ENCODE measurements at places on chromosomes 1 and 21. TPM values are rescaled to one million over a fixed set of nuclear protein-coding genes. Genes with fewer than 3 reads are reported as not detected.
A peak's percentile ranks its signal among the peaks of the same experiment; 100 is the strongest.

DNA sequence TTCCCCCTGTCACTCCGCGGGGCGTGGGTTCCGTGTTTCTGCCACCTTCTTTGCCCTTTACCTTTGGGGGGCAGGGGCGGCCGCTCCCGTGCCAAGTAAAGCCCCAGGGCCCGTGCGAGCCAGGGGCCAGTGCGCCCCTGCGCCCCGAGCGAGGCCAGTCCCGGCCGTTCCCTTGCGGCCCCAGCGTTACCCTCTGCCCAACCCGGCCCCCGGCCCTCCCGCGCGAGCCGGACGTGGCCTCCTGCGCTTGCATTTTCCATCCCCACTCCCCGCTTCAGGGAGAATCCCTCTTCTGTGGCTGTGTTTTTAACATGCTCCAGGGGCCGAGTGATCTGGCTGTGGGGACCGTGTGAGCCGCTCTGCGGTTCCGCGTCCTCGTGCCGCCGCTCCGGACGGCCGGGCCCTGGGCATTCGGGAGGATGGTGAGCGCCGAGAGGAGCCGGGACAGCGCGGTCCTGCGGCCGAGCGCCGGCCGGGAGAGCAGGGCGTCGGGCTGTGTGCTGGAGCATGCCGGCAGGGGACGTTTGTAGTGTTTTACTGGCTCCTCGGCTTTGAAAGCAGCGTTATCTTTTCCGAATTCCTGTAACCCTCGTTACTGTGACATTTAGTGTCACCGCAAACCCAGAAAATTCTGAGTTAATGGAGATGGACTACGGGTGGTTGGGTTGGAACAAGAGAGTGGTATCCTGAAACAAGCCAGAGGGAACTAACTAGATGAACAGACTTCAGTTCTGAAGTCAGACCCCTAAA, 1.0 kb downstream of the GALNT2 start:
- DNase-seq = peak; percentile 52

- no peak for DNase-seq
Measured at GRCh38 chr1:151680826-151681225, 35.8 kb downstream of the CELF3 start.

Gene OLFML3
- 0.32 TPM for total RNA-seq

GRCh38 chr1:117670976-117671780, 65.3 kb downstream of the TENT5C start:
- DNase-seq = no peak

DNA sequence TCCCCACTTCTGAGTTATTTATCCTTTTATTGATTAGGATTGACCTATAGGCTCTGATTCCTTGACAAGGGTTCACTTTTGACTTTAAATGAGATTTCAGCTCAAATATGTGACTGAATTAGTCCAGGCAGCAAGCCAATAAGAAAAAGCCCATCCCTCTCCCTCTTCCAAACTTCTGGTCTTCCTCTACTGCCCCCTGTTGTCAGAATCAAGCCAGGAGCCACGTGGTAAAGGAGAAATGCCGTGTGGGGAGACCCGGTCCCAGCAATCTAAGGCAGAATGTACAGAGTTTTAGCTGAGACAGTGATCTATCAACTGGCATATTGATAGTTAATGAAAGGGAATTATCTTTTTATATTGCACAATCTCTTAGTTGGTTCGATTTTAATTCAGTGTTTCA, 5.2 kb downstream of the ADAMTS5 start:
- no peak for DNase-seq

DNA sequence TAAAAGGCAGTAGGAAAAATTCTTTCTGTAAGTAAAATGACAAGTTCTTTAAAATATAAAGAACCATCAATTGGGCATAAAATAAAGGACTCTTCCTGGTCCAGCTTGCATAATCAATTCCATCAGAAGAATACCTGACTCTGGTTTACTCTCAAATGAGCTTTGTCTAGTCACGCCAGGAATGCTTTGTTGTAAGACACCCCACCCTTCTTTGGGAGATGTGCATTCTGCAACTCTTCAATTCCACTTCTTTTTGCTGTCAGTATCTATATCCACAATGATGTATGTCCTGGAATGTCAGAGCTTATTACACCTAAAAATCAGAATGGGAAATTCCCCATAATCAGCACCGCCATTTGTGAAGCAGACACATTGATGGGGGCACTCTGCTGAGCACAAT, 76.1 kb downstream of the PTPN14 start:
- no peak for DNase-seq

Gene NHLH1
- total RNA-seq = 0.39 TPM

DNA sequence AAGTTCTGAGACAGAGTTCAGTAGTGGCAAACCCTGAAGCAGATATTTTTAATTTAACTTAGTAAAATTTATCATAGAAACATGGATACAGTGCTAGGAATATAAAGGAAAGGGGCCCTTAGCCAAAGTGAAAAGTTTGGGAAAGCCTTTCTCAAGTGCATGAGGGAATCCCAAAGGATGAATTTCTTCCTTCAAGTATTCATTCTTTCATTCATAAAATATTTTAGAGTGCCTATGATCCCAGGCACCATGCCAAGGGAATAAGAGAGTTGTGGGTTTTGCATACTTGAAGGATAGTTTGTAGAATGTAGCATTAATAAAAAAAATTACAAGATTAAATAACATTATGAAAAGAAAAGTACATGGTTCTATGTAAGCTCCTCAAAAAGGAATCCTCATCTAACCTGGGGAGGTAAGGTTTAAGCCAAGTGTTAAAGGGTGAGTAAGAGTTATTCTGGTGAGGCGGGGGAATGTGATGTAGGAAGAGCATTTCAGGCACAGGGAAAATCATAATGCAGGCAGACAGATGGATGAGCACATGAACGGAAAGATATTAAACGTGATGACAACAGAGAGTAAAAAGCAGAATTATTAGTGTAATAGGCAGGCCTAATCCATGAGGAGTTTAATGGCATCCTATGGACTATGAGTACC, 40.4 kb upstream of the NTNG1 start:
- no peak for DNase-seq

Gene MYOCOS
- total RNA-seq = 0.32 TPM

DNA sequence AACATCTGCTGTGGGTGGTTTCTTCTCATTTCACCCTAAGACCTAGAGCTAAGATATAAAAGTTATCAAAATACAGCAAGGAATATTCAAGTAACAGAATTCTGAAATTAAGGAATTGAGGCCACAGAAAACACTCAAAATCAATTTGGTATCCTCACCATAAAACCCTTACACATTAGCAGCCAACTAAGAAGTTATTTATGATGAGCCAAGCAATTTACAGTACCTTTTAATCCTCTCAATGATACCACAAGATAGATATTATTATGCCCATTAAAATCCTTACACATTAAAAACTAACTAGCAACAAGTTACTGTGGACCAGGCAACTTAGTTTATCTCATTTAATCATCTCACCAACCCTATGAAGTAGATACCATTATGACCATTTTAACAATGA, 81.6 kb downstream of the FAF1 start:
- DNase-seq = no peak

GRCh38 chr1:44881011-44881632, 38.1 kb upstream of the PTCH2 start:
- DNase-seq = no peak

DNA sequence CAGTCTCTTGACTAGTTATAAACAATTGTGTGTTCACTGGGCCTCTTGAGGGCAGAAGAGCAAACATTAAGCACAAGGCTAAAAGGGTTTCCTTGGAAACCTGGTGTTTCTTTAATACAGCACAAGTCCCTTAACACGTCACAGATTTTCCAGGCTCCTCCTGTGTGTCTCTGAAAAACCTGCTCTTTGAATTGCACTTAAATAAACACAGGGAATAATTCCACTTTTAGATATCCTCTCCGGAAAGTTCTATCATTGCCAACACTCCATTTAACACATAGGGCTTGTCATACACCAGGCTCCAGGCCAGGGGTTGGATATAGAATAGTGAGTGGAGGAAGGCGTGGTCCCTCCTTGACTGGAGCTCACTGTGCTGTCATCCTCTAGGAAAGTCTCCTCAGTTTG, 442.6 kb downstream of the DSCAM start:
- no peak for DNase-seq

DNA sequence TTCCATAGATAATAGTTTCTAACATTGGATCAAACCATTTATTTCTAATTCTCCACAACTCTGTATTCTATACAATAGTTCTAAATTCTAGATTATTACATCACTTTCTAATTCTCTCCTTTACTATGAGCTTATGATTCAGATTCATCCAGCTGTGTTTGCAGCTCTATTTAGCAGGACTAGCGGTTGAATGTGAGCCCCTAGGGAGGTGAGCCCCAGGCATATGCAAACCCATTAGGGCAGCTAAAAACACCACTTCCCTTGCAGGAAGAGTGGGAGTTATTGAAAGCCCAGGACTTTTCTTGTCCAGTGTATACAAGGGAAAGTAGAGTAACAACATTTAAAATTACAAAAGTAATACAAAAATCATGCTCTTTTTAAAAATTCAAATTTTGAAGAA, 56.9 kb downstream of the KRTAP19-8 start:
- no peak for DNase-seq

DNA sequence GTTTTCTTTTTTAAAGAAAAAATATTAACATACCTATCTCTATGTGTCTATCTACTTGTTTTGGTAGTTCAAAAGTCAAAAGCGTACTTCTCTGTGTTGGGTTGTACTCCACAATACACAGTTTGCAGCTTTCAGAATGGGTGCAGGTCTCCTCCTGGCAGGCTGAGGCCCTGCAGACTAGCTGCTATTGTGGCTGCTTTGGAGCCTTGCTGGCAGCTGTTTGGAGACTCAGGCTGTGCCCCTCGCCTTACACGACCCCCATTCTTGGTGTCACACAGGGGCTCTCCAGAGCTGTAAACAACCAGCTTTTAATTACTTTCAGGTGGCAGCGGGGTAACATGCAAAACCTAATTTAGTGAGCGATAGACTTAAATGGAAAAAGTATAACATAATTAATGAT, 160.4 kb downstream of the DSCAM start:
- DNase-seq = no peak

- no peak for DNase-seq
Measured at GRCh38 chr1:228469413-228470162, 17.6 kb upstream of the RNF187 start.

Gene OR2T29
- total RNA-seq = 1.9 TPM

Gene CLIC6
- total RNA-seq = 0.07 TPM

Gene JAM2
- 1.3 TPM for total RNA-seq

Gene SEMA6C
- 1.5 TPM for total RNA-seq

- no peak for DNase-seq
Measured at GRCh38 chr1:8025671-8026144, 401 bp downstream of the ERRFI1 start.

GRCh38 chr1:66947267-66947666, 22.5 kb downstream of the MIER1 start:
- no peak for DNase-seq

Gene GPR52
- total RNA-seq = 15.6 TPM

DNA sequence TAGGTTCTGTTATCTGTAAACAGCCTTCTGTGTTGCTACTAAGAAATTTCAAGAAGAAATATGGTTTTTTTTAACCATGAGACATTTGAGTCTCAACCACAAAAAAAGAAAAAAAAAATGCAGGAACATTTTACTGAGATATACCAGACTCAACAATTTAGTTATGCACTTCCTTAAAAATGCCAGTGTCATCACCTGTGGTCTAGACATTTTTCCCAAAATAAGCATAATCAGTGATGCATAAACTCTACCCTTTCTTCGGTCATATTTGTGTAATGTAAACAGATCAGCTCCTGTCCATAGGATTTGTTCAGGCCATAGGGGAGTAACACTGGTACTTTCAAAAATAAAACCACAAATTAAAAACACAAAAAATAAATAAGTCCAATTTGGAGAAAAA, 122.6 kb upstream of the TNFSF4 start:
- no peak for DNase-seq

Gene SHISAL2A
- total RNA-seq = 91.0 TPM

GRCh38 chr1:32900371-32900955, 726 bp downstream of the TMEM54 start:
- no peak for DNase-seq

DNA sequence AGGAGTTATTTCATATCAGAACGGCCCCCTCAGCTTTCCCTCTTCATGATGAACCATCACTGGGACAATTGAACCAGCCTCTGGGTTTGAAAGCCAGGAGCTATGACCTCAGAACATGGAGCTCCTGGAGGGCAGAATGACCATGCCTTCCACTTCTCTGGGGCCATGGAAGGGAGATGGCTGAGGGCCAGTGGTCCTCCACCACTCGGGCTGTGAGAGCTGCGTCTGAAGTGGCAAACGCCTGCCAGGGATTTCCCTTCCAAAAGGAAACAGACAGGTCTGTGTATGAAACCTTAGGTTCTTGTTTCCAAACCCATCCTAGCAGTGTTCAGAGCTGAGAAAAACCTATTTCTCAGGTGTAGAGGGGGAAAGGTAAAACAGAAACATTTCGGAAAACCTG, 22.5 kb downstream of the PKP1 start:
- no peak for DNase-seq

- peak; percentile 39 for DNase-seq
Measured at GRCh38 chr1:21669258-21670058, at the start of gene RAP1GAP. Gene RAP1GAP, minus strand, starts transcription at chr1:21669357. Its CDS starts 49,325 bp downstream, at chr1:21620032.

GRCh38 chr1:194503209-194503608, 1316.8 kb upstream of the B3GALT2 start:
- no peak for DNase-seq

Gene HIVEP3
- total RNA-seq = 6.3 TPM

Gene ANXA9
- total RNA-seq = 0.62 TPM

Gene ORC1
- 1.3 TPM for total RNA-seq

Measured in B cell (primary cell).